Upper lobe of right lung (tissue), 1 donor: ENCODE measurements at places on chromosomes 2 and 18. TPM values are rescaled to one million over a fixed set of nuclear protein-coding genes. Genes with fewer than 3 reads are reported as not detected.

GRCh38 chr2:219857751-219858150 is 230.3 kb downstream of the SLC4A3 start:
- no peak for DNase-seq

Gene SKOR2
- not detected for total RNA-seq

DNA sequence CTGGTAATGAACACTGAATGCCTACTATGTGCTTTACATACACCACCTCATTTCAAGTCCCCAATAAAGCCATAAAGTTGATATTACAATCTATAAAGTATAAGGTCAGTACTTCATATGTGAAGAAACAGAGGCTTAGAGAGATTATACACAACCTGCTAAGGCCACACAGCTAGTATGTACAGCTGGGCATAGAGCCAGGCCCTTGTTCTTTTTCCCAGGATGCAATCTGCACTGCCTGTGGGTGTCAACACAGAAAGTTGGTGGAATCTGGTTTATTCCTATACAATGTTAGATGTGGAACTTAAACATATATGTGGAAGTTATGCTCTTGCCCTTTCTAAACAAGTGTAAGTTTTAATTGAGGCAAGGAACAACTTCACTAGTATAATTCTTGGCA is 32.8 kb downstream of the INSIG2 start:
- no peak for DNase-seq

GRCh38 chr18:22300665-22301636 is 116.8 kb downstream of the CTAGE1 start:
- DNase-seq: no peak

- peak; percentile 71 for DNase-seq
These were observed 25.3 kb downstream of the CRIM1 start for GRCh38 chr2:36380624-36381481.

Gene LYPD6B
- total RNA-seq: 0.78 TPM

DNA sequence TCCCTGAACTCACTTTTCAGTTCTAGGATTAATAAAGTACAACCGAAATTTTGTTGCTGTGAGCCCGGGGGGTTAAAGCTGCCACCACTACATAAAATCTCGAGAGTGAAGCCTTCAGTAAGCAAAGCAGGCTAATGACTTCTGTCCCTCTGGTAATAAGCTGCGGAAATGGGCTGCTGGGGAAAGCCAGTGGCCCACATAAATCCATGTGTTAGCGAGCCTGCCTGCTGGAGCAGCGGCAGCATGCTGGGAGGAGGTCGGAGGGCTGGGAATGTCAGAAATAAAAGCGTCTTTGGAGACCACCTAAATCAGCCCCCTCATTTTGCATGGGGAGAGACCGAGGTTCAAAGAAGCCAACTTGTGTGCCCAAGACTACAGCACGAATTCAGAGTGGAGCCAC is 371.7 kb downstream of the TNS1 start:
- DNase-seq: no peak

Gene SH3RF3
- 7.4 TPM for total RNA-seq

- DNase-seq: no peak
These were observed 177.9 kb upstream of the ARL4C start for GRCh38 chr2:234674781-234675201.
